CD4-positive, alpha-beta T cell treated with Interleukin-12 subunit alpha and Interleukin-12 subunit beta, for 1 hour (primary cell): ENCODE measurements at places on chromosomes 12 and 14.
A peak's percentile ranks its signal among the peaks of the same experiment; 100 is the strongest.

- DNase-seq: peak; percentile 48
Observed at GRCh38 chr12:4270831-4271716, 2.5 kb upstream of the CCND2 start.

DNA sequence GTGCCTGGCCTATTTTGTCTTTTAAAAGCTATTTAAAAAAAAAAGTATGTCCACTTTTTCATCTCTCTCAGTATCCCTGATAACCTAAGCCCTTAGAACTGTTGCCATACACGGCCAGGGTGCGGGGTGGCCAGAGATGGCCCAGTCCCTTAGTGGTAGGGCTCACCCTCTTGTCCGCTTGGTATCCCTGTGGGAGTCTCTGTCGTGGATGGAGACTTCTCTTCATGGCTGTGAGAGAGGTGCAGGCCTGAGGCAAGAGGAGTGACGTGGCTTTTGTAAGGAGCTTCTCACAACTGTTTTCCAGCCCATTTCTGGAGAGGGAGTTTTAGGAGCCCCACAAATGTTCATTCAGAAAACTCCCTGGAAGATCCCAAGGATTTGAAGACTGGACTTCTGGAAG lies 26.8 kb downstream of the XRCC3 start:
- no peak for DNase-seq

DNA sequence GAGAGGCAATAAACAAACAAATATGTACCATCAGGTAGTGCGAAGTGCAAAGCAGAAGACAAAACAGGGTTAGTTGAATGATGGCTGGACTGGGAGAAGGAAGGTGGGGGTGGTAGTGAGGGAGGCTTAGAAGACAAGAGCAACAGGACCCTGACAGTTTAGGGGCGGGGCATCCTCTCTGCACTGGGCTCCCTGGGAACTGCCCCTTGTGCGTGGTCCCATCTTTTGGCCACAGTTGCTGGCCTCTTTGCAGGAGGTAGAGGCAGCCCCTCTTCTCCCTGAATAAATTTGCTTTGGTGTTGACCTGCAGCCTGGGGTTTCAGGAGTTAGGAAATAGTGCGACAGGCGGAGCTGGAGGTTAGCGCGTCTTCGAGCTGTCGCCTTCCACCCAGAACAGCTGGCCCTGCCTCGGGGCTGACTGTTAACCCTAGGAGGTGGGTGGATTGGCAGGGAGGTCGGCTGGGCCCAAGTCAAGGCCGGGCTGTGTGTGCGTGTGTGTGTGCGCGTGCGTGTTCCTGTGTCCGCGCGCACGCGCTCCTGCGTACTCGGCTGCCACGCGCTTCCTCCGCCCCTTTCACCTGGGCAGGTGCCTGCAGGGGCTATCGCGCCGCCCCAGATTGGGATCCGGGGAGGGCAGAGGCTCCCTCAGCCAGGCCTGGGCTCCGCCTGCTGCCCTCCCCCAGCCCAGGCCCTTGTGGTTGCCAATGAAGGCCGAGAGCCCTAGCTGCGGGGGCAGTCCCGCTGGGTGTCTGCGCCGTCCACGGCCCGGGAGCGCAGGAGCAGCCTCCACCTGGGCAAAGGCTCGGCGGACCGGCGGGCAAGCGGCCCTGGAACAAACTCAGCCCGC lies 180.8 kb downstream of the ADCK1 start:
- no peak for DNase-seq

GRCh38 chr14:100822013-100822412 lies 3.9 kb upstream of the MEG3 start:
- DNase-seq: no peak

- DNase-seq: no peak
Observed at GRCh38 chr12:124392667-124393413, 97.9 kb downstream of the RFLNA start.

DNA sequence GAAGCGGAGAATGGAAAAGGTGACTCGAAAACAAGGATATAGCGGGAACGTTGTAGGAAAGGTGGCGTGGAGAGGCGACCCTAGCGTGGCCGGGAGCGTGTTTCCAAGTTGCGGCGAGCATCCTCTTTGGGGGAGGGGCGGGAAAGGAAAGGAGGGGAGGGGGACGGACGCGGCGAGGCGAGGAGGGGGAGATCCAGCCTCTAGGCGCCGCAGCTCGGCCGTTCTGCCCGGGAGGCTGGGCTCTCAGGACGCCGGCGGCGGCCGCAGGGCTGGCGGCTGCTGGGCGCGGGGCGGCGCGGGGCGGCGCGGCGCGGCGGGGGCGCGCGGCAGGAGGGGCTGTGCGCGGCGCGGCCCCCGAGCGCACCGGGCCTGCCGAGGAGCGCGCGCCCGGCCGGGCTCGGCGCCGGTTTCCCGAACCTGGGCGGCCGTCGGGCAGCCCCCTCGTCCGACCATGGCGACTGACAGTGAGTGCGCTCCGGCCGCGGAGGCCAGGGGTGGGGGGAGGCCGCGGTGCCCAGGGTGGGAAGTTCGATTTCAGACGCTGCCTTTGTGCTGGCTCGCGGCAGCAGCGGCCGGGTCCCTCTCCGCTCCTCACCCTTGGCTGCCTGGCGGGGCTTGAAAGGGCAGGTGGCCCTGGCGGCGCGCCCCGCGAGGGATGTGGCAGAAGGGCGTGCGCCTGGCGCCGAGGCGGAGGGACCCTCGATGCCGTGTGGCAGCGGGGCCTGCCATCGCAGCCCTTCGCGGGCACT lies 50.3 kb downstream of the SNAPC1 start:
- no peak for DNase-seq
